Cortex of kidney (tissue), 1 donor: ENCODE measurements at places on chromosomes 5 and 9.

GRCh38 chr5:34957857-34958690, 28.7 kb downstream of the DNAJC21 start:
- no peak for DNase-seq

- no peak for DNase-seq
These were observed 128.5 kb downstream of the CHSY3 start for GRCh38 chr5:130032807-130033206.

- DNase-seq = no peak
These were observed 8.5 kb downstream of the NRARP start for GRCh38 chr9:137293482-137294090.

- DNase-seq = no peak
These were observed 363.3 kb upstream of the RPS23 start for GRCh38 chr5:82641331-82642003.

GRCh38 chr9:7123743-7124142, 366.0 kb downstream of the KDM4C start:
- no peak for DNase-seq

- no peak for DNase-seq
These were observed 3.6 kb downstream of the SIGMAR1 start for GRCh38 chr9:34633851-34634550.
